Thymus (tissue), 14 donors: ENCODE measurements at places on chromosomes 12 and 14.

- no peak for DNase-seq
Observed at GRCh38 chr12:57631566-57632072, 1.4 kb downstream of the B4GALNT1 start.

GRCh38 chr12:62472472-62472871 lies 5.8 kb downstream of the MON2 start:
- no peak for DNase-seq

DNA sequence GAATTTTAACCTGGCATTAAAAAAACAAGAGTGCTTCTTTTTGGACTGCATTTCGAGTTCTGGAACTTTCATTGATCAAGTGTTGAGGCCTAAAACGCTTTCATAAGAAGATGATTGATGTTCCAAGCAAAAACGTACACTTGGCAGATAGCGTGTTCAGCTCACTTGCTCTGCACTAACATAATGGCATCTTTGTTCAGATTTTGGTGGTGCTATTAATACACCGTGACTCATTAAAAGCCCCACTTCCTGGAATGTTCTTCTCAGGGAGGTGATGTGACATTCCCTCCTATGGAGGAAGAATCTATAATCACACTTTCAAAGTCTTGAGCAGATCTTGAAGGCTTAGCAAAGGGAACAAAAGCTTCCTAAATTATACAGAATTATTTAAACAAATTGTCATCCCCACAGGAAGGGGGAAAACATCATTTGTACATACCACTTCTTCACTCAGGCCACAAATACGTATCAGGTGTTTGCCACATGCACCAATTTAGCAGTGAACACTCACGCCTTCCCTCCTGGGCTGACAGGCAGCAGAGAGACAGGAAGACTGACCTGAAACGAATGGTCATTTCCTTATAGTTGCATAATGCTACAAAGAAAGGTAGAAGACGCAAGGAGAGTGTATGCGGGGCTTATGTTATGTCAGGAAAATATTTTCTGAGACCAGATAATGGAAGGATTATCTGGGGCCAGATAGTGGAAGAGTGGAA lies 15.4 kb downstream of the HSP90AA1 start:
- DNase-seq: no peak

- DNase-seq: no peak
Observed at GRCh38 chr12:1875608-1876007, 42.8 kb downstream of the CACNA2D4 start.

DNA sequence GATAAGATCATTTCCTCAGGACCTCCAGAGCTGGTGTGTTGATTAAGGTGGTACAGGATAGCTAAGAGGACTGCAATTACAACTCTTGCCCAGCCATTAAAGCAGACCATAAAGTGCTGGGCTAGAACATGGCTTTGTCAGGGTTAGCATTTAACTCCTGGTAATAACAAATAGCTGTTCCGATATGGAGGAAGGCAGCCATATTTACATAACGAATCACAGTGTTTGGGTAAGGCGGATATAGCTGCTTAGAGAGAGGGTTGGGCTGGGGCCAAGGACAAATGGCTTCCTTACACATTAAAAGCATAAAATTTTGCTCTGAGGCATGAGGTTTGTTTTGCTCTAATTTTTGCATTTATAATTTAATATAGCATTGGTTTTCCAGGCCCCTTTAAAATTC lies 297.7 kb upstream of the DDHD1 start:
- no peak for DNase-seq

DNA sequence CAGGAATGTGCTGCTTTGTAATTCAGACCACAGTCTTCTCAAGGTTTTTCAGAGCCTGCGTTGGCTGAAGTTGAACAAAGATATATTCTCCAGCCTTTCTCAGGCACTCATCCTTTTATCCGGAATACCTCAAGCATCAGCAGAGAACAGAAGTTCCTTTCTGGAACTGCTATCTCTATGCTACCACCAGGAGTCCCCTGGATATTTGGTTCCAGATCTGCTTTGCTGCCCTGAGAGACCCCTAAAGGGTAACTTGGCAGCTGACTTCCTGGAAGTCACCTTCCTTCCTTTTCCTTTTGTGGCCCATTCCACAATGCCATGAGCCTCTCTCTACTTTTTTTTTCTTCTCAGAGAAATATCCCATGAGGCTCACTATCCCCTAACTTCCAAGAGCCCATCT lies 188.2 kb downstream of the PLCZ1 start:
- no peak for DNase-seq

DNA sequence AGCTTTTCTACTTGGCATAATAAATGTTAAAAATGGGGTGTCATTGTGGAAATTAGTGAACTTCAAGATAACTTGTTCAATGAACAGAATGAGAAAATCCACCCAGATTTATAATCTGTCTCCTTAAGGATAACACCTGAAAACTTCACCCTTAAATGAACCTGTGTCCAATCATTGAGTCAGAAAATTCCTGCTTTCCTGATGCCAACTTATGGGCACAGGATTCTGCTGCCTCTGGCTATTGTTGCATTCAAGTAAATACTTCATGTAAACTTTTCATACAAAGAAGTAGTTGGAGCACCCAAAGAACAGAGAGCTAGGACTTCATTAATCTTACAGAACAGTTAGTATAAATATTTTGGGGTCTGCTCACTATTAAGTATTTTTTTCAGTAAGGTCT lies 98.9 kb upstream of the PLEKHA5 start:
- no peak for DNase-seq

DNA sequence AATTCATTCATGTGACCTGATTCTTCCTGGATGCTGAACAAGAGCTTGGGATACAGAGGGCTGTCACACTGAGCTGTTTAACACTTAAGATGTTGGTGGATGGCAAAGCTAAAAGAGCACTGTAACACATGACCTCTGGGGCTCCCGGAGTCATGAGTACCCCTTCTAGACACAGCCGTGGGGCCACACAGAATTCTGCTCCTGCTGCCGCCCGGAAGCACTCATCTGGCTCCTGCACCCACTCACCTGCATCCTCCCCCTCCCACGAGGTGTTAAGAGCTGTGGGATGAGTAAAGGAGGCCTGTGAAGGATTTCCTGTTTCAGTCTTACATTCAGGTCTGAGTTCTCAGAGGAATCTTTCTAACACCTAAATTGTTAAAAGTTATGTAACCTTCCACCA lies 78.0 kb upstream of the SSTR1 start:
- DNase-seq: no peak

- DNase-seq: no peak
Observed at GRCh38 chr14:105491366-105491973, 424 bp downstream of the TEDC1 start.
